Suppressor macrophage treated with lipopolysaccharide for 4 hours (primary cell): ENCODE measurements at places on chromosomes 2 and 18.

- peak; percentile 41 for DNase-seq
Observed at GRCh38 chr2:17759805-17760204, 5.9 kb downstream of the GEN1 start.

- no peak for DNase-seq
Observed at GRCh38 chr18:54162431-54162830, 62.0 kb downstream of the MBD2 start.

- no peak for DNase-seq
Observed at GRCh38 chr18:59266459-59266858, 6.8 kb downstream of the RAX start.

GRCh38 chr18:24427484-24427883 is 1.0 kb downstream of the IMPACT start:
- DNase-seq, result no peak

- DNase-seq, result no peak
Observed at GRCh38 chr2:230127195-230127594, 58.5 kb upstream of the SLC16A14 start.

- DNase-seq, result no peak
Observed at GRCh38 chr18:58545338-58546296, 83.3 kb downstream of the ALPK2 start.

- DNase-seq, result no peak
Observed at GRCh38 chr2:173124441-173124840, 48.8 kb downstream of the MAP3K20 start.

GRCh38 chr2:171260471-171261424 is 100.1 kb upstream of the TLK1 start:
- DNase-seq, result peak; percentile 15

- DNase-seq, result no peak
Observed at GRCh38 chr2:109410039-109410815, 203.5 kb downstream of the SEPTIN10 start.

- no peak for DNase-seq
Observed at GRCh38 chr2:165472922-165473321, 3.4 kb downstream of the CSRNP3 start.

DNA sequence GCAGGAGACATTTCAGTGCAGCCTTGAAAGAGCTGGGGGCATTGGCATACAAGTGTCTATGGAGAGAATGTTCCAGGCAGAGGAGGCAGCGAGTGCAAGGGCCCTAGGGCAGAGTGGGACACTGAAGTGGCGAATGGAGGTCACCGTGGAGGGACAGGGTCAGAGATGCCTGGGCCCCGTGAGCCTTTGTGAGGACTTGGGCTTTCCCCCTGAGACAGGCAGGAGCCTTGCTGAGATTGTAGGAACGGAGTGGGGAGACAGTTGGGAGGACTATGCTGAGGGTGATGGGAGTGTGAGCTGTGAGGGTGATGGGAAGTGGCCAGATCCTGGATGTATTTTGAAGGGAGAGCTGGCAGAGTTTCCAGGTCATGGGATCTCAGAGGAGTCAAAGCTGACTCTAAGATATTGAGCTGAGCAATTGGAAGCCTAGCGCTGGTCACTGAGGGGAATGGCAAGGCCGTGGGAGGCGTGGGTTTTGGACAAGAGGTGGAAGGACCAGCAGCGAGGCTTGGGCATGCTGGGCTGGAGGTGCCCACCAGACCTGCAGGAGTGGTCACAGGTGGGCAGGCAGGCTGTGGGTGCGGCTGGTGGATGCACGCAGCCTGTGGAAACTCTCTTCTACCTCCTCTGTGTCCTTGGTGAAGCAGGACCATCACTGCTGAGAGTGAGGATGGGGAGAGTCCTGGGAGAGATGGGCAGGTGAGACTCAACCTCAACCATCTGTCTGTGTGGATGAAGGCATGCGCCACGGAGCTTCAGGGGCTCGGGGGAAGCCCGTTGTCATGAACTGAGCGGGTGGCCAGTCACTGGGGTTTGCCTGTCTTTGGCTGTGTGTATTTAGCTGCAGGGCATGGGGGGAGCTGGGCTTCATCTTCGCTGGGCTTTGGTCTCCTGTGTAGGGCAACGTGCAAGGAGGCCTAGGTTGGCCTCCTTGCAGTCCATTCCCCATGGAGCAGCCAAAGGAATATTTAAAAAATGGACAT is 241.2 kb upstream of the HS6ST1 start:
- no peak for DNase-seq
